ENCODE measurements at places on chromosomes 11 and 22. TPM values are rescaled to one million over a fixed set of nuclear protein-coding genes. Genes with fewer than 3 reads are reported as not detected.
A peak's percentile ranks its signal among the peaks of the same experiment; 100 is the strongest.

DNA sequence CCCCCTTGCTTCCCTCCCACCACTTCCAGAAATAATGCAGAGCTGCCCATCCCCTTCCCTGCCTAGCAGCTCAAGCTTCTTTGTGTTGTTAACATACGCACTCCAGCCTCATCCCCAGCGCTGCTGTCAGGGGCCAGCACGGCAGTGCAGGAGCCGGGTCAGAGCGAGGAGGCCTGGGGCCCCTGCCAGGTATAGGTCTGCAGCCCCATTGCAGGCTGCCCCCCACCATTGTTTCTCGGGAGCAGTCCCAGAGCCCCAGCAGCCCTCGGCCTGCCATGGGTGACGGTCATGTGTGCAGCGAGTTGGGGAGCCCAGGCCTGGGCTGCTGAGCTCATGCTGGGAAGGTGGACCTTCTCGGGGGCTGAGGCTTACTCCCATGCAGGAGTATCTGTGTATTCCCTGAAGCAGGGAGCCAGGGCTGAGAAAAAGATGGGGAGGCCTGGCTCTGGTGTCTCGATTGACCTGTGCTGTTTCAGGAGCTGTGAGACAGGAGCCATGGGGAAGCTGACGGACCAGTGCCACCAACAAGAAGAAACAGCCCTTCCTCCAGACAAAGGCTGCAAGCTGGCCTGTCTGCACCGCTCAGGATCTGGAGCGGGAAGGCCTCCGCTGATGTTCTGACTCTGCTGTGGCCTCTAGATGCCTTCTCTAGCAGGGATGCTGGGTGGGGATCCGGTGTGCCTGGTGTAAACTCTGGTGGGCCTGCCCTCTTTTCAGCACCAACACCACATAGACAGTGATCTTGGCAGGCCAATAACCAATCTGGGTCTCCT, 220.5 kb upstream of the B3GAT1 start:
- DNase-seq = no peak

DNA sequence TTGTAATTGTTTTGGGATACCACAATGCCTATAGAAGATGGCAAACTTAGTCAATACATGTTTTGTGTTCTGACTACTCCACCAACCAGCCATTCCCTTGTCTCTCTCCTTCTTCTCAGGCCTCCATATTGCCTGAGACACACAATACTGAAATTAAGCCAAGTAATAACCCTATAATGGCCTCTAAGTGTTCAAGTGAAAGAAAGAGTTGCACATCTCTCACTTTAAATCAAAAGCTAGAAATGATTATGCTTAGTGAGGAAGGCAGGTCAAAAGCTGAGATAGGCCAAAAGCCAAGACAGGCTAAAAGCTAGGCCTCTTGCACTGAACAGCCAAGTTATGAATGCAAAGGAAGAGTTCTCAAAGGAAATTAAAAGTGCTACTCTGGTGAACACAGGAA, 318.7 kb downstream of the TTC28 start:
- DNase-seq = no peak

GRCh38 chr11:95149651-95150364, 60.2 kb downstream of the ENDOD1 start:
- DNase-seq = no peak

GRCh38 chr11:14789879-14790484, 102.0 kb downstream of the CYP2R1 start:
- no peak for DNase-seq

- no peak for DNase-seq
These were observed 1258.8 kb downstream of the BRD1 start for GRCh38 chr22:48568736-48569330.

DNA sequence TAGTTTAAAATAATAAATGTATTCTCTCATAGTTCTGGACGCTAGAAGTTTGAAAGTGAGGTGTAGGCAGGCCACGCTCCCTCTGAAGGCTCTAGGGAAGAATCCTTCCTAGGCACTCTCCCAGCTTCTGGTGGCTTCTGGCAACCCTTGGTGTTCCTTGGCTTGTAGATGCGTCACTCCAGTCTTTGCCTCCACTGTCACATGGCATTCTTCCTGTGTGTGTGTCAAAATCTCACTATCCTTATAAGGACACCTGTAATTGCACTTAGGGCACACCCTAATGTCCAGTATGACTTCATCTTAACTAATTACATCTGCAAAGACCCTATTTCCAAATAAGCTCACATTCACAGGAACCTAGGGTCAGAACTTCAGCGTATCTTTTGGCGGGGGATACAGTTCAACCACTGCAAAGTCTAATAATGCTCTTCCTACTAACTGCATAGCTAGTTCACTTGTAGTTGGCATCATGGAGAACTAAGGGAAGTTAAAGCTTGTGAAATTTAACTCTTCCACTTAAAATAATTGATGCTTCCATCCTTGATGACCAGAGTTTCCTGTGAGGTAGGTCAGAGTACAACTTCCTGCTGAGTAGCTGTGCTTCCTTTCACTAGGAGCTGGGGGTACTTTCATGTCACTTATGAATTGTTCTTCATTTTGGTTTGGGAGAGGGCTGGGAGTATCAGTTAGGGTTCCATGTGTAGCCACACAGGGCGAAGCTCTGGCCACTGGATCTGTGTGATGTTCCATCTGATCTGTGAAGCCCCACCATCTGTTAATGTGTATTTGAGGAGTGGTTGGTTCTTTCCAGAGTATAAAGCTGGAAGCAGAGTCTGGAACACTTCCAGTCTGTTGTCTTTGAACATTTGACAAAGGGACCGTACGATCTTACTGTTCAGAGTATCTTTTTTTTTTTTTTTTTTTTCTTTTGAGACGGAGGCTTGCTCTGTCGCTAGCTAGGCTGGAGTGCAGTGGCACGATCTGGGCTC, 10.5 kb downstream of the YWHAH start:
- DNase-seq = no peak

- no peak for DNase-seq
These were observed 1.7 kb downstream of the QSER1 start for GRCh38 chr11:32894149-32894827.

DNA sequence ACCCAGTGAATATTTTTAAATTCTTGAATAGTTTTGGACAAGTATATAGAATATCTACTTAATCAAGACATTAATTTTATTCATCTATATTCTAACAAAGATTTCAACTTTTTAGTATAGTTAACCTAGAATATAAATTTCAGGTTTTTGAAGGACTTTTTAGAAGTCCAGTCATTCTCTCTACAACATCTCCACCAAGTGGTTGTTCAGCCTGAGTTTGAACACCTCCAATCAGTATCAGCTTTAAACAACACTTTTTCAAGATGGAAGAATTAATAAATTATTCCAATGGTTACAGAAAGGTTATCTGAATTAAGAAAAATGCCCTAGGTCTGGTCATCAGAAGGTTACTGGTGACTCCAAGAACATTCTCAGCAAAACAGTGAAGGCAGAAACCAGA, 31.8 kb downstream of the EIF3M start:
- DNase-seq = no peak

- DNase-seq = no peak
These were observed 39.1 kb upstream of the LIPT2 start for GRCh38 chr11:74532501-74533246.

GRCh38 chr11:86180423-86180822, 64.1 kb upstream of the EED start:
- DNase-seq = no peak

DNA sequence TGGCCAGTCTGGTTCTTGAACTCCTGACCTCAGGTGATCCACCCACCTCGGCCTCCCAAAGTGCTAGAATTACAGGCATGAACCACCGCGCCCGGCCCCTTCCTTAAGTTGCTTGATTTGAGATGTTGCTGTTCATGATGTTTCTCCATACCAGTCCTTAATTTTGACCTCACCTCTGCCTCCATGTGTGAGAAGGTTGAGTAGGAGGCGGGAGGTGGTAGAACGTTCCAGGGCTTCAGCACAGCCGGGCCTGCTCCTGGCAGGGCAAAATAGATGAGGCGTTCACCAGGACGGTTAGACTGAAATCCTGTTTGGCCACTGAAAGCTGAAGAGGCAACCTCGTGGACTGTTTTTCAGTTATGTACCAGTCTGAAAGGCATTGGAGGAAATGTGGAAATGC, 48.3 kb upstream of the SYT13 start:
- DNase-seq = no peak

- no peak for DNase-seq
These were observed 7.9 kb downstream of the GNB1L start for GRCh38 chr22:19846620-19847344.

GRCh38 chr22:29834046-29834445, 4.0 kb downstream of the ASCC2 start:
- DNase-seq = no peak

DNA sequence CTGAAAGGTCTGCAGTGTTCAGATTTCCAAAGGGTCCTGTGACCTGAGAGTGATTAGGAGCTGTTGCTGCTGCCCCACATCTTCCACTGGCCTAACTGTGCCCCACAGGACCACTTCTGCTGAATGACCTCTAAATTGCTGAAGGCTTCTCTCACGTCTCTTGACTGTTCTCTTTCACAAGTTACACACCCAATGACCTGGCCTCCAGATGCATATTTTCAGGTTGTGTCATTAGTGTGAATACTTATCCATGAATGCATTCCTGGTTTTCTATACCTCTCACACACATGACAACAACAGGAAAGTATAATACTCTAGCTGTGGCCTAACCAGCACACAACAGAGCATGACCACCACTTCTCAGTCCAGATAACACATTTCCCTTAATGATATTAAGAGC, 15.4 kb downstream of the PRR14L start:
- no peak for DNase-seq

DNA sequence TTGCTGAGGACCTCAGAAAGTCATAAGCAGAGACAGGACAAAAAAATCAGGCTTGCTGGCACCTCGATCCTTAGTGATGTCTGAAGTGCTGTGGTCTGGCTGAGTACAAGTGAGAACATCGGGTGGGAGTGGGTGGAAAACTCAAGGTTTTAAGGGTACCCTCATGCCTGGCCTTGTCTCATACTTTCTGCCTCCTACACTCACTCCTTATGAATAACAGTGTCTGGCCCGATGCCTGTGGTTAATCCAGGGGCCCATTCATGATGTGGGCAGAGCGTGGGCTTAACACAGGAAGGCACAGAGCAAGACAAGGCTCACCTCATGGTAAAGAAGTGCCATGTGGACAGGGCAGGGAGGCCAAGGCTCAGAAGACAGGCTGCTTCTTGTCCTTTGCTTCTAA, 11.0 kb upstream of the UCP3 start:
- peak; percentile 38 for DNase-seq

DNA sequence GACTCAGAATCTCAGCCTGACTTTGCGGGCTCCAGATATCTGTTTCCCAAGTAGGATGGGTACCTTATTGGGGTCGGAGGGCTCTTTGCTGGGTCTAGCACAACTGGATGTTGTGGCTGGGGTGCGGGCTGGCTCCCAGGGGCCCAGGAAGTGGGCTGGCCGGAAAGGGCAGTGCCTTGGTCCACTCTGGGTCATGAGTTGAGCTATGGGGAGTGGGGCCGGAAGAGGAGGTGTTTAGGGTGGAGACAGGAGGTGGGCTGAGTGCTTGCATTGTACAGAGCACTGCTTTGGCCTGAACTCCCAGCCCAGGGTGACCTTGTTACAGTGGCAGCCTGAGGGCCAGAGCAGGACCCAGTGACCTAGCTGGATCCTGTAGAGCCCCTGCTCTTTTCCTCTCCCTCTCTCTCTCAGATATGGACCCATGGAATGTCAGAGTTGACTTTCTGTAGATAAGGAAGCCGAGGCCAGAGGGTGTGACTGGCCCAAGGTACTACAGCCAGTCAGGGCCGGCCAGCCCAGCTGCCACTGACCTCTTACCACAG, 13.2 kb downstream of the PHLDB1 start:
- no peak for DNase-seq

- no peak for DNase-seq
These were observed 18.3 kb downstream of the ANKK1 start for GRCh38 chr11:113405724-113406478.

- no peak for DNase-seq
These were observed 613.8 kb downstream of the CNTN5 start for GRCh38 chr11:99634581-99634980.

DNA sequence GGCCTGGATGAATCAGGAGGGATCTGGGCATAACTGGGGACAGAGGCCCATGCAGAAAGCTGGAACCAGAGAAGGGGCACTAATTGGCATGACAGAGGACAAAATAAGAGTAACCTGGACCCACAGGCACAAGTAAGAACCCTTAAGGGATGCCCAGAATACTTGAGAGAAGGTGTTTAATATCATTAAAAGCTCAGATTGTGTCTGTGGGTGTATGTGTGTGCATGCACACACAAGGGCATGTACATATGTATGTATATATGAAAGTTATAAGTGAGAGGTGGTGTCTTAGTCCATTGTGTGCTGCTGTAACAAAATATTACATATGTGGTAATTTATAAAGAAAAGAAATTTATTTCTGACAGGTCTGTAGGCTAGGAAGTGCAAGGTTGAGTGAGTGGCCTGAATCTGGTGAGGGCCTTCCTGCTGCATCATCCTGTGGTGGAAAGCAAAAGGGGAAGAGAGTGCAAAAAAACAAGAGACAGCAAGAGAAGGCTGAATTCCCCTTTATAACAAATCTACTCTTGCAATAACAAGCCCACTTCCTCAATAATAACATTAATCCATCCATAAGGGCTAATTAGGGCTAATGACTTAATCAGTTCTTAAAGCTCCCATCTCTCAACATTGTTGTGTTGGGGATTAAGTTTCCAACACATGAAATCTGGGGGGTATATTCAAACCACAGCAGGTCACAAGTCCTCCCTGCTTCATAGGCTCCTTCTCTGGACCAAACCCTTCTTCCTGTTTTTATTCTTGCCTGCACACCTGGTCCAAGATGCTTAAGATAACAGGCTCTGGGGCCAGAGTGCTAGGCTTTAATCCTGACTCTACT, 68.3 kb upstream of the POU2AF2 start:
- no peak for DNase-seq

GRCh38 chr11:34264303-34265110, 93.3 kb downstream of the ABTB2 start:
- no peak for DNase-seq

DNA sequence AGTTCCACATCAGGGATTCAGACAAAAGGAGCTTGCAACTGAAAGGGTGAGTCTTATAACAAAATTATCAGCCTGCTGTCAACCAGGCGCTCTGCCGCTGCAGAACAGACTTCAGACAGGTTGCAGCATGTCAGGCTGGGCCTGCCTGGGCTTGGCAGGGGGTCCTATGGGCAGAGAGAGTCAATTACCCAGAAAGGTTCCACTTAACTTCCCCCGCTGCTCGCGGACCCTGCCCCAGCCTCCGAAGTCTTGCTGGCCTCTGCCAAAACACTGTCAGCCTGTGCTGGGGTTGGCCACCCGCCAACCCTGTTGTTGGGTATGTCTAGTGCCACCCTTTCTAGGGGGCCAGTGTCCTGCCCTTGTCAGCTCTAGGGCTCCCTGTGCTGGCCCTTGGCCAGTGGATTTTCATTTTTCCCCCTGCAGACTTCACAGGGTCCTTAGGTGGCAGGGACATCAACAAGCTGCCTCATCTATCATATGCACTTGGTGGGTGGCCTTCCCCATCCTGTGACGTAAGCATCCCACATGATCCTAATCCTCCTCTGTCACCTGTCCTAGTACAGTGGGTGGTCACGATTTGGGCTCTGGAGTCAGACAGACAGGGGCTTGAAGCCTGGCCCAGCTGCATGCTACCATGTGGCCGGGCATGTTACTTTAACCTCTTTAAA, 166.5 kb upstream of the CADM1 start:
- no peak for DNase-seq

Gene OR52A1
- not detected for total RNA-seq

Gene SF3A1
- 335 TPM for total RNA-seq

Gene VSTM5
- not detected for total RNA-seq

Gene MUC5B
- 1.1 TPM for total RNA-seq

Gene TREH
- not detected for total RNA-seq

Gene MRPL11
- 129 TPM for total RNA-seq

Gene MS4A15
- not detected for total RNA-seq

Gene MRGPRX3
- total RNA-seq = not detected

Gene CBLIF
- total RNA-seq = not detected

Data from activated T-cell treated with anti-CD3 and anti-CD28 coated beads, Interleukin-2, amount 50 U/mL, for 4 hours (primary cell).